Activated CD4-positive, alpha-beta T cell treated with anti-CD3 and anti-CD28 coated beads for 36 hours (primary cell): ENCODE measurements at places on chromosomes 1 and 21. TPM values are rescaled to one million over a fixed set of nuclear protein-coding genes. Genes with fewer than 3 reads are reported as not detected.

- DNase-seq, result no peak
These were observed 563.8 kb downstream of the PTPRU start for GRCh38 chr1:29800120-29800519.

DNA sequence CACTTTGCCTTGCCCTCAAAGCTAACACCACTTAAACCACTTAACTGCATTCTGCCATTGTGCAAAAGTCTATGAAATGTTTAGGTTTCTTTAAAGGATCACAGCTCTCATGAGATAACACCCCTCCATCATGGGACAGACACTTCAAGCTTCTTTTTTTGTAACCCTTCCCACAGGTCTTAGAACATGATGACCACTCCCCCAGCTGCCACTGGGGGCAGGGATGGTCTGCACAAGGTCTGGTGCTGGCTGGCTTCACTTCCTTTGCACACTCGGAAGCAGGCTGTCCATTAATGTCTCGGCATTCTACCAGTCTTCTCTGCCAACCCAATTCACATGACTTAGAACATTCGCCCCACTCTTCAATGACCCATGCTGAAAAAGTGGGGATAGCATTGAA lies 7.7 kb downstream of the ADAMTS1 start:
- DNase-seq, result no peak

DNA sequence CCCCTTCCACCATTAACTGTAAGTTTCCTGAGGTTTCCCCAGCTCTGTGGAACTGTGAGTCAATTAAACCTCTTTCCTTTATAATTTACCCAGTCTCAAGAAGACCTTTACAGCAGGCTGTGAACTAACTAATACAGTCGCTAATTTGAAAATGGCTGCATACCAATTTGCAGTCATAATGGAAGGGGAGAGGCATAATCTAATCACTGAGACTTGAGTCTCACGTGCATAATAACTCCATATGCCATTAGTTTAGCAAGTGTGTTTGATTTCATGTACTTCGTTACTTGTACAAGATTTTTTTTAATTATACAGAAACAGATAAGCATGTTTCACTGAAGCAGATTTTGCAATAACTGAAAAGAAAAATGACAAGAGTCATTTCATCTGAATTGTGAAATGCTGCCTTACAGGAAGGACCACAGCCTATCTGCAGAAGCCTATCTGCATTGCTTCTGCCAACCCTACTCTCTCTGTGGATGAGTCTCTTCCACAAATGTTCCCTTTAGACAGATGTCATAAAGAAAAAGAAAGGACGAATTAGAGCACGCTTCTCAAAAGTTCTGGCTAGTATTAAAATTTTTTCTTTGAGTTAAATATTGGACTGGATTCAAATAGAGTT lies 99.1 kb downstream of the PTGER3 start:
- DNase-seq, result no peak

GRCh38 chr1:239058190-239058589 lies 328.2 kb upstream of the CHRM3 start:
- DNase-seq, result no peak

DNA sequence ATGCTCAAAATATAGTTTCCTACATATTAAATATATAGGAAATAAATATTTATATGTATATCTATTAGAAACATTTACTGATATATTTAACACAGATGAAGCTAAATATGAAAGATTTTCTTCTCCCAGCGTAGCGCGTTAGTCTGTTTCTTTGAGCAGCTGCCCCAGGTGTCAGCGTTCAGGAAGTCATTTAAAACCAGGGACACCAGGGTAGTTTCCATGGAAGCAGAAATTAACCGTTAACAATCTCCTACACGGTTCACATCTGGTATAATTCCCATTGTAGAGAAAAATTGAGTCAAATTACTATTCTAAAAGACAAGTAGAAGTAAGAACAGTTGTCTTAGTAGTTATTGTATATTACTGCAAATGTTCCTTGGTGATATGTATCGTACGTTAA lies 1443.7 kb downstream of the MRPL39 start:
- DNase-seq, result no peak

DNA sequence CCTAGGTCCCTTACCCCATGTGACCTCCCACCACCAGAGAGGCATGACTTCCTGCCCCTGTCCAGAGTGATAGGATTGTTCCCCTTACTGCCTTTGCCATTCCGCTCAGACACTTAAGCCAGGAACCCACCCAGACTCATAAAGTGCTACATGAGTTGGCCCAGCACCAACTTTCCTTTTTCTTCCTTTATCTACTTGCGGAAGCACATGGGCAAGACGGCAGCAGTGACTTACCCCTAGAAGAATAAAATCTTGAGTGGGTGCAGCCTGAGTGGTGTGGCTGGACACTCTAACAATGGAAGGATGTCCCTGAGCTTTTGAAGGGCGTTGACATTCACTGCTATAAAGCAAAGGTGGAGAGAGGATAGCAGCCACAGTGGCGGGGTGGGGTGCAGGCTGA lies 100.1 kb downstream of the MAB21L3 start:
- no peak for DNase-seq

LIX1L gene
- 44.9 TPM for total RNA-seq

FCRL5 gene
- total RNA-seq, result not detected

DNA sequence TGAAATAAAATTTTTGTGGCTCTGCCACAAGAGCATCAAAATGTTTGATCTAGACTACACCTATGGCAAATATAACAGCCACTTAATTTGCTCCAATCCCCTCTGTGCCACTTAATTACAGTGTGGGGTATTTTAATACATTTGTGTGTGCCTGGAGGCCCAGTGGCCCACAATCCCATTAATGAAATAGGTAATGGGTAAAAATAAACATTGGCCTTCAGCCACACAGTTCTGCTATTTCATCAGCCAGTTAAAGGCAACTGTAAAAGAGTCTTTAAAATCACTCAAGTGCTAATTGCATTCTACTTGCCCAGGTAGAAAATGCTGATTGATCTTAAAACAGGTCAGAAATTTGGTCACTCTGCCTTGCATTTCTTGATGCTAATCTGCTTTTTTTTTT lies 151.6 kb upstream of the UBE2U start:
- no peak for DNase-seq

DNA sequence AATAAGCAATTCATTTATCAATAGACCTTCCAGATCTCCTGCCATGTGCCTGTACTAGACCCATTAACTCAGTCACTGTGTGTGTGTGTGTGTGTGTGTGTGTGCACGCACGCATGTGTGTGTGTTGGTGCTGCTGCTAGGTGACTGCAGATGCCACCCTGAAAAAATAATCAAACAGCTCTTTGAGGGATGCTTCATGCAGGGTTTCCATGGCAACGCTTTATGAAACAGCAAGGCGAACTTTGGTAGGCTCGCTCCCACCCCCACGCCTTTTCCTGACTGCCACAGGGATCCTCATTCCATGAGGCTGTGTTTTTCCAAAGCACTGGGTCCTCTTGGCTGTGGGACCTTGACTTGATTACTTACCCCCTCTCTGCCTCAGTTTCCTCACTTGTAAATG lies 94.0 kb downstream of the HMGB4 start:
- no peak for DNase-seq

GRCh38 chr21:44966135-44967081 lies 26.6 kb downstream of the SLX9 start:
- DNase-seq, result no peak

- no peak for DNase-seq
These were observed 37.7 kb downstream of the PIK3C2B start for GRCh38 chr1:204456826-204457442.

OR2T33 gene
- total RNA-seq, result not detected

DNA sequence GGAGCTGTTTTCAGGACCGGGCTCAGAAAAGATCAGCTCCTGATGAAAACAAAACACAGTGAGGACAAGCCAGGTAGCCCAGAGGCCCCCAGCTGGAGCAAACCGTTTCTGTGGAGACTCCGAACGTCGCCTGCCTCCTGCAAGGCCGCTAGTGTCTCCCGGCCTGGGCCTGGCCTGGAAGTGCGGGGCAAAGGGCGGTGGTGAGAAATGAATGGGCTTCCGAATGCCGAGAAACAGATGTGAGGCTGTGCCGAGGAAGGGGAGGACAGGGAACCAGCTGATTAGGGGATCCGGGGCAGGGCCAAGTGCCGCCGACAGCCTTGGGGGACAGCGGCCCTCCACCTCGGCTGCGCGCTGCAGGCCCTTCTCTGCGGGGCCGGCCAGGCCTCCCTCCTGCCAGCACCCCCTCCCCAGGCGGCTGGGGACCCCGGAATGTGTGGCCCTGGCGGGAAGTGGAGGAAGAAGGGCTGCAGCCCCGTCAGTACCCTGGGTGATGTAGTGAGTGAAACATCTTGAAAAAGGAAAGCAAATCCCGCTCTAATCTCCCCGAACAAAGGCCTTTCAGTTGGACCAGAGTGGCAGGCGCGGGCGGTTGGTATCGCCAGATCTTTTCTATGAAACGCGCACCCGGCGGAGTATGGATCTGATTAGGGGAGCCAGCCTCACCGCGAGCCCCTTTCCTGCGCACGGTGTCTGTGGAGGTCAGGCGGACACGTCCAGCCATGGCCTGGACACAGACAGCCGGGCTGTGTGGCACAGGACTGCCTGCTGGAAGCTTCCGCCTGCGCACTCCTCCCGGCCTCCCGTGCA lies 52.6 kb downstream of the PRDM16 start:
- no peak for DNase-seq

DNA sequence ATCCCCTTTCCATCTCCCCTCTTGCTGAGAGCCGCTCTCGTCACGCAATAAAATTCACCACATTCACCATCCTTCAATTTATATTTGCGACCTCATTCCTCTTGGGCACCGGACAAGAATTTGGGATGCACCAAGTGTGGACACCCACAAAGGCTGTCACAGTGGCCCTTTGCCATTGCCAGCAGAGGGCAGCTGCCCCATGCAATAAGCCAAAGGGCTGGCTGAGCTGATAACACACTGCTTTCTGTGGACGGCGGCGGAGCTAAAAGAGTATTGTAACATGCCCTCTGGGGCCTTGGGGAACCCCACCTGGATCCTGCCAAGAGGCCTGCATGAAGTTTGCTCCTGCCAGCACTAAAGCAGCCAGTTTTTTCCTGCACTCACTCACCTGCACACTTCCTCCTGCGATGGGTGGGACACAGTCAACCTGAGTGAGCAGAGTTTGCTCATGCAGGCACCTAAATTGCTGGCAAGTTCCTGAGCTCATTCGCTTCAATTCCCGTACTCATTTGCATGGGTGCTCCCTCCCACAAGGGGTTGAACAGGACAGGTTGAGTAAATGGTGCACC lies 792.3 kb upstream of the ADAMTS5 start:
- DNase-seq, result no peak

DNA sequence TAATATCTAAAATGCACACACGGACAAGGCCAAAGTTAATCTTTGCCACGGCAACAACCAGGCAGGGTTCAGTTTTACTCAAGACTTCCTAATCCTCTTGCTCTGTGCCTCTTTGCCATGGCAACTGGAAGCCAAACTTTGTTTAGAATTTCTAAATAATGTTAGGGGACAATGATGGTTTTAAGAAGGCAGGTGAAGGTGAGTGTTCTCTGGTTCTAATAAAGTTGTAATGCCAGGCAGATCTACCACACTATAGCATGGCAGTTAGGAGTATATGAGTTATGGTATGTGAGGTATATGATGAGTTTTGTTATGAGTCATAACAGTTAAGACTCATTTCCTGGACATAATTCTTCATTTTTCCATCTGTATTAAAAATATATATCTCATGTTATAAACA lies 2.7 kb downstream of the PTPRC start:
- peak; percentile 61 for DNase-seq

TSTD1 gene
- total RNA-seq, result 26.0 TPM

ZZZ3 gene
- 40.5 TPM for total RNA-seq

DNA sequence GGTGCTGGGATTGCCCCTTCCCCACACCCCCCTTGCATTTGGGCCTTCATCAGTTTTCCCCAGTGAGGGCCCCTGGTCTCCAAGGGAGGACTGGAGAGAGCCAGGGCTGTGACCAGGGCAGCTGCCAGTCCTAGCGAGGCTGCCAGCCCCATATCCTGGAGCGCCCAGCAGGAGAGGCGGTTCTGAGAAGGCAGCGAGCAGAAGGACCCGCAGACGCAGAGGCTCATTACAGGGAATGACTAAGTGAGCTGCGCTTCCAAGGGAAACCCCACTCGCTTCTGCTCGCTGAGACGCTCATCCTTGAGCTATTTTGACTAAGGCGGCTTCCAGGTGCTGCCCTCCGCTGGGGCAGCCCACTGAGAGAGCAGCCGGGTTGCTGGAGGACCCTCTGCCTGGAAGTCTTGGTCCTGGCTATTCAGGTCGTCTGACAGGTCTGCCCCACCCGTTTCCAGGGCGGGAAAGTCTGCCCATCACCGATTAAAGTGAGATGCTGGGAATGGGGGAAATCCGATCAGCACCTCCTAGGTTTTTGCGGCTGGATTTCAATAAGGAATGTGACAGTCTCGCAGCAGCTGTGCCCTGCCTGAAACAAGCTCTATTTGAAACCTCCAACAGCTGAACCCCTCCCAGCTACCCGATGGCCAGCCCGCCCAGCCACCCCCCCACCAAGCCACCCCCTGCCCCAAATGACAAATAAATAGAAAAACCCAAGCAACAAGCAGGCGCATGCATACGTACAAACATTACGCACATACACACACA lies 2.8 kb downstream of the KCNN3 start:
- DNase-seq, result no peak

DNA sequence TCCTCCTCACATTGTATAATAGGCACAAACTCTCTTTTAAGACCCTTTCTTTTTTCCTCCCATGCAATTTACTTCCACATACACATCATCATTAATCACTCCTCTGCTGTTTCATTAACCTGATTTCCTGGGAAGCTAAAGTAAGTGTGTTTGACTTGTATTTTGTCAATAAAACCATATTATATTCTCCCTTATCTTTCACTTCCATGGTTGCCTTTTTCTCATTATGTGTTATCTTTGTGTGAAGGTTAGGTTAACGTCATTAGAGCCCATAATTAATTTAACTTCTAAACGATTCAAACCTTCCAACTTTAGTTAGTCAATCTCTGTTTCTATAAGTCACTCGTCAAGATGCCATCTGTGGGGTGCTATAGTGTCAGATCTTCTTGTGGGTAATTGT lies 313.0 kb downstream of the PAPPA2 start:
- no peak for DNase-seq

GRCh38 chr1:108521990-108522393 lies 37.9 kb upstream of the EEIG2 start:
- no peak for DNase-seq

DNA sequence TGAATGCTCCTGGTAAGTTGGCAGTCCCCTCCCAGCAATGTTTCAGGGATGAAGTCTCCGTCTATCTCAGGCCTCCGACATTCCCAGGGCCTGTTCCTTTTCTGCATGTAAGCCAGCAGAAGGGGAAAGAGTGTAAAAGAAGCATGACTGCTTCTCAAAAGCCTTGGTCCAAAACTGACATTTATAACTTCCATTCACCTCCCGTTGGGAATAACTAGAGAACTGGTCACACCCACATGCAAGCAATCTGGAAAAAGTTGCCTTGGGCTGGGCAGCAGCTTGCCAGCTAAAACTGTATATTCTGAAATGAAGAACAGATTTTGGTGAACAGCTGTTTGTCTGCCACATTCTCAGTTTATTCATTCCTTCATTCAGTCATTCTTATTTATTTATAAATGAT lies 24.2 kb upstream of the NPL start:
- no peak for DNase-seq
